Mammary epithelial cell (primary cell): ENCODE measurements at places on chromosomes 1 and 21. TPM values are rescaled to one million over a fixed set of nuclear protein-coding genes. Genes with fewer than 3 reads are reported as not detected.

Gene INSRR
- not detected for polyA plus RNA-seq

Gene LCE3E
- 0.19 TPM for polyA plus RNA-seq

Gene ACTL8
- not detected for polyA plus RNA-seq

Gene TAL1
- polyA plus RNA-seq: not detected

Gene FLVCR1
- polyA plus RNA-seq: 3.3 TPM

Gene RHBDL2
- 3.2 TPM for polyA plus RNA-seq

- DNase-seq: no peak
These were observed 122.2 kb downstream of the ZBTB18 start for GRCh38 chr1:244173240-244173639.

DNA sequence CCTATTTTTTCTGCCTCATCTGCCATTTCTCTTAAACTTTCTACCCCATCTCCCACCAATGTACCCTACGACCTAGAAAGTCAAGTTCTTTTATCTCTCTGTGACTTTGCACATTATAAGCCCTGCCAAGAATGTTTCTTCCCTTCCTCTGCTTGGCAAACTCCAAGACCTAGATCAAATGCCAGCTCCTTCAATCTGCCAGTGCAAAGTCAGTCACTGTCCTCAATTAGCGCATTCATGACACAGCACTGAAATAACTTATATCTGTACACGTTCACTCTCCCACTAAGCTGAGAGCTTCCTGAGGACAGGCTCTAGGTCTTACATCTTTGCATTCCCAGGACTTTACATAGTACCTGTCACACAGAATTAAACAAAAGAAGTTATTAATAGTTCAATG lies 21.4 kb upstream of the LSM10 start:
- DNase-seq: no peak

DNA sequence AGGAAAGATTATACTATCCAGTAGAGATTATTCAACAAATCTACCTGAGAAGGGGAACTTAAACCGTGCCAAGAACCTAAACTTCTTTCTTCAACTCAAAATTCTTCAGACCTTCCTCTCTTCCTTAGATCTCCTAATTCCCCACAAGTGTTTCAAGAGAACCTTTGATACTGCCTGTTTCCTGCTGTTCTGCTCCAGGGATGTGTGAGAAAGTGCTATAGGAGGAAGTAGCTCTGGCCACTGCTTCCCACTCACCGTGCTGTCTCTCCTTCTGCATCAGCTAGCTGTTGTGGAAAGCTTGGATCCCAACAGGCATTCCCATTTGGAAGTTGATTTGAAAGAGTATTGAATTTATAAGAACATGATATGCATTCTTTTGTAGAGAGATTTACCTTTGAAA lies 4.5 kb upstream of the NOS1AP start:
- no peak for DNase-seq

GRCh38 chr1:6491480-6491962 lies at the start of gene PLEKHG5:
Gene PLEKHG5, minus strand, starts transcription at chr1:6491667. Its CDS starts 14,096 bp downstream, at chr1:6477571.
- peak; percentile 98 for DNase-seq

DNA sequence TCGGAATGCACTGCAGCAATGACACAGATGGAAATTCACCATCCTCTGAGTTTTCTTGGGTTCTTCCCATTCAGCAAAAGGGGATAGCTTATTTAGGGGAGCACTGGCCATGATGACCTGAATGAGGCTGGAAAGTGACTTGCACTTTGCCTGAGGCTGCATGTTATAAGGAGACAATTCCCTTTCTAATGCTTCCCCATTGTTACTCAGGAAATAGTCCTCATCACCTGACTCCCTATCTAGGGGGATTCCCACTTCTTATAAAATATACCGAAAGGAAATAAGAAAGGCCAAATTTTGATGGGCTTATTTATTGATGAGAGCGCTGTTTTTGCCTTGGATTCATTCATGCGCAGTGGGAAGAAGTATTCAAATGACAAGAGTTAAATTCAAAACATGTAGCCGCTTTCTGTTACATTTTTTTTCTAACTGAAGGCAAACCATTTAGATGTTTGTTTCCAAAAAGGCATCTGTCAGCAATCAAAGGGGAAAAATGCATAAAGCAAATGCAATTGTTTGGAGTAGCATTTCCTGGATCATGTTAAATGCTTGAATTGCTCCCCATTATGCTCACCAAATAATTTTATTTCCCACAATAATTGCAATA lies 220.3 kb upstream of the NFIA start:
- no peak for DNase-seq

DNA sequence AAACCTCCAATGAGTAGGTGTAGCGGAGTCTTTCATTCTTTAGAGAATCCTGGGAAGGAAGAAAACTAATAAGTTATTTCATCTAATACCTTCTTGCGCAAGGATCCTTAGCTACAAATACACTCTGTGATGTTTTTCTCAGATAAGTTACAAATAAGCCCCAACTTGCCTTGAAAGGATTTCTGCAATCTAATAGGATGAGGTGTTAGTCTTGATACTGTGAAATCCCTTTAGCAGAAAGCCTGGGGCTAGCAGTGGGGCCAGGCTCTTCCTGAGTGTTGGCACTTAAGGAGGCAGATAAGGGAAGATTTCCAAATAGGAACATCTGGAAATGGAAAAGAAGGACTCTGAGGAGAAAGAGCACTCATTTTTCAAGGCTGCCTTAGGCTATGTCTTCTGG lies 168.0 kb upstream of the DAB1 start:
- peak; percentile 74 for DNase-seq

DNA sequence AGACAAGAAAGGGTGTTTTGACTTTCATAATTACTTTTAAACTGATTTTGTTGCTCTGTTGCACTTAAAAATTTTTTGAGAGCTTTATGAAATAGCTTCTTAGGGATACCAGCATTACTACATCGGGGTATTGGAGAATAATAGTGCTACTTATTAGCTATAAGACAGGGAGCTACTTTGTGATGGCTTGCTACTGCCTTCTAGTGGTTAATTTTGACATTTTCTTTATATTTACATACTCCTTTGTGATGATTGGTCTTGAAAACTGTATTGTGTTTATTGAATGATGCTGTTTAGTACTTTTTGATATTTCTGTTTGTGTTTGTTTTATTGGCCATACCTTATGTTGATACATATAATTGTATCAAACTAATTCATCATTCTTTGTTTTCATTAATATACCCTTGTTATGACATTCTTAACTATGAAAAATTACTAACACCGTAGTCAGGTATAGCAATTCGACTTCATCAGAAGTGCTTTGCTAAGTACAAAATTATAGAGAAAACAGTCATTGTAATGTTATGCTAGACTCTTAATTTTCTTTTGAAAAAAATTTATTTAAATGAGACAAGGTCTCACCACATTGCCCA lies 85.5 kb downstream of the CLIC4 start:
- DNase-seq: peak; percentile 55

GRCh38 chr21:25904044-25904695 lies 169.4 kb downstream of the GABPA start:
- no peak for DNase-seq

DNA sequence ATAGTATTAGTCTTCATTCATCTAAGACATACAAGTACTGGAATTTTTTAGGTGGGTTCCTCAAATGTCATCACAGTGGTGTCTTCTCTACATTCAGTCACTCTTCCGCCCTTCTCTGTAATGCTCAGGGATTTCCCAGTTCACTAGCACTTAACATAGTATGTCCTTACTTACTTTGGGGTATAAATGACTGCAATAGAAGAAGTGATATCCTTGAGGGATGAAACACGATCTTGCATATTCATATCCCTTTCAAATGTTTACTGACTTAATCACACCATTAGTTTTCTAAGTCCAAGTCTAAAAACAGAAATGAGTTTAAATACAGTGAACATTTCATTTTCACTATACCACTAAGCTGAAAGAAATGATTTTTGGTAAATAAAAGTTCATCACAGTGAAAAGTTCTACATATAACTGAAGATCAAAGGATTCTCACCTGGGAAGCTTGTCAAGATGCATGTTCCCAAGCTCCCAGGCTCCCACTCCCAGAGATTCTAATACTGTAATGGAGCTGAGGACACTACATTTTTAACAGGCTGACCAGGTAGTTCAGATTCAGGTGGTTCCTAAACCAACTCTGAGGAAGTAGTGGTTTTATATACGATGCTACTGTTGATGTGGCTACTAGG lies 29.7 kb downstream of the MRPL39 start:
- no peak for DNase-seq

DNA sequence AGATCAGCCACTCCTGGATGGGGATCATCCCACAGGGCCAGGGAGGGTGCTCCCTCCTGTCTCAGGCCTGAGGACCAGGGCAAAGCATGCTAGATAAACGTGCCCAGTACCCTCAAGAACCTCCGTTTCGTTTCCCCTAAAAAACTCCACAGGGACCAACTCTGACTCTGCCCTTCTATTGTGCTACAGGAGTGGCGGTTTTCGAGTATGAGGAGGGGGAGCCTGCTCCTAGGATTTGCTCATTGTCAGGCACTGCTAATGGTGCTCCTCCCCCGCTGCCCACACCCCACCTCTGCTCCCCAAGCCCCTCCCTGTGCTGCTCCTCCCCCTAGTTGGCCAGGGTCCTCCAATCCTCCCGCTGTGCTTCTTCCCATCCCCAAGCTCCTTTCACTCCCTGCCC lies 32.0 kb downstream of the PGBD5 start:
- DNase-seq: no peak

DNA sequence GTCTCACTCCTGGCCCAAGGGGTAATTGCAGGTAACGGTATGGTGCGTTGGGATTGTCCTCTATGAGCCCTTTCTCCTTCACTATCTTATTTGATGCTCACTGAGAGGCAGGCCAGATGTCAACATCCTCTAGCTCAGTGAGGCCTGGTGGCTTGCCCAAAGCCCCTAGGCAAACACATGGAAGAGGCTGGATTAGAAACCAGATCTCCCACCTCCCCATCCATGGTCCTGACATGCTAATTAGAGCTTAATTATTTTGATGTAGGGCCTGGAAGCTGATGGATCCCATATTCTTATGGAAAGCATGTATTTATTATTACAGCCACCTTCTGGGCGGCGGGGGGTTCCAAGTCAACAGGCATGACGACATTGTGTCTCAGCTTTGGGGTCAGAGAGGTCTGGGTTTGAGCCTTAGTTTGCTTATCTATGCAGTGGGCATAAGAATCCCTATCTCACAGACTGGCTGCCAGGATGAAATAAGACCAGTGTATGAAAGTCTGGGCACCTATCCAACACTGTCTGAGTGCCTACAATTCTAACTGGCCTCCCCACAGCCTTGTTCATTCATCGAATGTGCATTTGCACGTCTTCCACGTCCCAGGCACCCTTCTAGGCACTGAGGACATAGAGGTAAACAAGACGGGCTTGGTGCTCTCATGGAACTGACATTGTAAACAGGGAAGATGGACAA lies 6.2 kb downstream of the SMPDL3B start:
- DNase-seq: no peak

GRCh38 chr1:226723657-226724532 lies 15.2 kb downstream of the ITPKB start:
- peak; percentile 52 for DNase-seq

DNA sequence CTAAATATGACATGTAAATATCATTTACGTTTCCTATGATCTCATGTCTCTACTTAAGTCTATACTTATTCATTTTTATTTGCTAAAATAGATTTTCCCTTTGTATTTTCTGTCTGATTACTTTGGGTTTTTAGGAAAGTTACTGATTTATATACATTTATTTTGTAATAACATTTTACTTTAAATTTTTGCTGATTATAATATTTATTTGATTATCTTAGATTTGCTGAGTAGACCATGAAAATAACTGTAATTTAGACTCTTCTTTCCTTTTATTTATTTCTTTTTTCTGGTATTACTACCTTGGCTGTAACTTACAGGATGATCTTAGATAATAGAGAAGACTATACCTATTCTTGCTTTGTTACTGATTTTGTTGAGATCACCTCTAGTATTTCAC lies 159.9 kb upstream of the POGK start:
- no peak for DNase-seq

GRCh38 chr1:99326215-99326949 lies 62.1 kb downstream of the PLPPR4 start:
- no peak for DNase-seq
